ENCODE measurements at places on chromosomes 6 and 20.

DNA sequence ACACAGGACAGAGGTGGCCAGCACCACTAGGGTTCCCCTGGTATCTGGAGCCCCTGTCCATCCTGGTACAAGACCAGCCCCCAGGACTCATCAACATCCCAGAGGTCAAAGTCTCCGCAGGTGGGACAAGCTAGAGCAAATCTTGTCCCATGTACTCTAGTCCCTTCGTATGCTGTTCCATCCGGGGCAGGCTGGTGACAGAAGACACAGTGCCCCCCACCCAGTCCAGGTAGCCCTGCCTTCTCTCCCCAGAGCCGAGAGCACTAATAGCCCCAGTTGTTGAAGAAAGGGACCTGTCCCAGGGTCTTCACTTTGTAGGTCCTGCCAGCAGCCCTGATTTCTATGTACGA lies 21.1 kb downstream of the PCK1 start:
- DNase-seq = no peak

GRCh38 chr20:31489152-31489551 lies 14.1 kb downstream of the REM1 start:
- no peak for DNase-seq

- no peak for DNase-seq
These were observed 58.7 kb downstream of the VEGFA start for GRCh38 chr6:43828711-43829110.

DNA sequence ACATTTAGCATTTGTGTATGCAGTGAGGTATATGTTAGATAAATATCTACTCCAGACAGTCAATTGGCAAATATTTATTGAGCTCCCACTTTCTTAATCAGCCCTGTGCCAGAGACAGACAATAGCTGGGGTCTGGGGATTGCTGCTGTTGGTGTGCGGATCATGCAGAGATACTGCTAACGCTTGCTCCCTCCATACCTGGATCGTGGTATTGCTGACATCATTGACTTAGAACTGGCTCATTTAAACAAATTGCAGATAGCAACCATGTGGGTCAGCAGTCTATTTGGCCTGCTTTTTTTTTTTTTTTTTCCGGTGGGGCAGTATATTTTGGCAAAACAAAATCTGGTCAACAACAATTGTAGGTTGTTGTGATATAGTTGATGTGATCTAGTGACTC lies 9.5 kb downstream of the ARID1B start:
- no peak for DNase-seq

GRCh38 chr6:155850408-155850841 lies 394.8 kb upstream of the NOX3 start:
- DNase-seq = peak; percentile 53

Measured in fibroblast of skin of right biceps (primary cell).